Fibroblast of pulmonary artery (primary cell): ENCODE measurements at places on chromosomes 6 and 20.

DNA sequence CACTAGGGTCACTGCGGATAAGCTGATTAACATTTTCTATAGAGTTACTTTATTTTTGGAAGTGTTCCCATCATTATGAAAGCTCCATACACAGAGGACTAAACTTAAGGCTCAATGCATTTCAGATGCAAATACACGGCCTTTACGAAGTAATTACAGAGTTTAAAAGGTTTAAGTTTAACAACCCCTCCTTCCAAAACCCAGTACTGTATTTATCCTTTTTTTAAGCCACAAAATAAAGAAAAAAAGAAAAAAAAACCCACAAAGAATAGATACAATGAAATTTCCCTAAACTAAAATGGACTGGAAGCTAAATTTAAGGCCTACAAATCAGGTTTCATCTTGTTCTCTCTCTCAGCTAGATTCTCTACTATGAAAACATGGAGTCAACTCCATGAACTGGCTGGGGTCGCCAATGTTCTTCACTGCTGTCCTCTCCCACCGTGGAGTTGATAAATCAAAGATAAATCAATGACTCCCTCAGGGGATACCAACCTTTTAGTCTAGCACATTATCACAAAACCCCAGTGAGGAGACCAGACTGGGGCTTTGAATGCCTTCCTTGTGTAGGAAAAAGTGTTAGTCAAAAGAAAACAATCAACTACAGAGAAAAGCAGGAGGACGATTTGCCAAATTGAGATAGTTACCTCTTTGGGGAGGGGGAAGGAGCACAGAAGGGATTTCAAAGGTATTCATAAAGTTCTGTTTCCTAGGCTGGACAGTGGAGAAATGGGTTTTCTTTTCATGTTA is 52.5 kb downstream of the TNFRSF21 start:
- DNase-seq = no peak

DNA sequence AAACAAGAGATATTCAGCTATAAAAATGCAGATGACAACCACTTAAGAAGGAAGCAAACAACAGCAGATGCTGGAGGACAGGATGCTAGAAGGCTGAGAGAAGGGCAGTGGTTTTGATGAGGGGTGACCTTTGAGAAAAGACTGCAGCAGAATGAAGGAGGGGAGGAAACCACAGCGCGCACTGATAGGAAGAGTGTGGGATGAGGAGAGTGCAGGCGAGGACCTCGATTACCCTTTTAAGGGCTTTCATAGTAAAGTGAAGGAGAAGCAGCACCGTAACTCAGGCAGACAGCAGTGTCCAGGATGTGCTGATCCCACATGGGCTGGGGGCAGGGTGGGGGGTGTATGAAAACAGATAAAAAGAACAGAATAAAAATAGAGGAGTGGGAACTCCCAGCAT is 19.2 kb downstream of the ZBTB2 start:
- DNase-seq = no peak

GRCh38 chr20:48849779-48850178 is 22.0 kb upstream of the PREX1 start:
- DNase-seq = no peak

- no peak for DNase-seq
These were observed 103.4 kb upstream of the RALGAPA2 start for GRCh38 chr20:20815711-20816455.

DNA sequence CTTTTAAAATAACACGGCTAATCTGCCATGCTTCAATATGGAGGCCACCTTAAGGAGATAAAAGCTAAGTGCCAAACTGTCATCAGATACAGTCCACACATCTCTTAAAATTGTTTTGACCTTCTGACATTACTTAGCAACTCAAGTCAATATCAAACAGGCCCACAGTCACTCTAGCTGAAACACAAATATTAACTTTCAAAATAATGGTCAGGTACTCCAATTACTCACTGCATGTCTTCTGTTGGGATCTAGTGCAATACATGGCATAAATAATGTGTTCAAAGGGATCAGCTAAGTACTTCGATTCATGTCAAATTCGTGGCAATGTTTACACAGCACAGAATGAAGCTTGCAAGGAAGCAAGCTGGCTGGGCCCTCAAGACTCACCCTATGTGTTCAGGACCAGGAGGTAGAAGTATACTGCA is 133.9 kb upstream of the BEND6 start:
- no peak for DNase-seq

GRCh38 chr6:18039481-18039880 is 52.0 kb upstream of the KIF13A start:
- no peak for DNase-seq

DNA sequence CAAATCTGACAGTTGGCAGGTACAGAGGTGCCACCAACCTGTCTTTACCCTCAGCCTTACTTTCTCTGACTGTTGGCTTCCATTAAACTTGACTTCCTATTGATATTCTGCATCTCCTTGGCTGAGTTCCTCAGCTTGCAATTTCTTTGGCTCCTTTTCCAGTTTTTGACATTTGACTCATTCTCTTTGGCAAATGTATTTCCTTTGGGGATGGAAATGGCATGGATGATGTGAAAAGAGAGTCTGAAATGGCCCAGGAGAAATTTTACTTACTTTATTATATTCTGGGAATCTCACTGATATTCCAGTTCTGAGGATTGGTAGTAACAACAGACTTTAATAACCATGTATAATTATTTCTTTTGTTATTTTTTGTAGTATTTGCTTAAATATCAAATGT is 255.2 kb downstream of the CD109 start:
- peak; percentile 40 for DNase-seq
